ENCODE measurements at places on chromosomes 12 and 14.

GRCh38 chr14:100903672-100904185 lies at the start of gene RTL1:
TSS of gene RTL1 (minus strand) at chr14:100903722. CDS start at chr14:100884788, 18,934 bp downstream.
- no peak for DNase-seq

- DNase-seq, result no peak
These were observed 6.1 kb downstream of the RHOF start for GRCh38 chr12:121787063-121788025.

- DNase-seq, result no peak
These were observed 381.3 kb downstream of the TMTC2 start for GRCh38 chr12:83067981-83068380.

DNA sequence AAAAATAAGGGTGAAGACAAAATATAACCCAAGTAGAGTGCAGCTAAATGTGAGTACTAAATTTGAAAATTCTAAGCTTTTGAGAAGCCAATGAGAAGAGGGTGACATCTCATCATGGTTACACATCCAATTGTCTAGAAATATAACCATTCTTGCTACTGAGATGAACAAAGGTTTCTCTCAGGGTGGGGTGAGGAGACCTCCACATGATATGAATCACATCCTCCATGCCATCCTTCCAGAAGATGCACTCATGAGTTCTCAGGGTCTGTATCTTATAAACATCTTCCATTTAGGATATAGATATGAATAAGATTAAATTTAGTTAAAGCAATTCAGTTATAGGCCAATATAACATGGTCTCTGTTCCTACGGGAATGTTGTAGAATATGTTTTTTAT lies 38.9 kb upstream of the E2F7 start:
- no peak for DNase-seq

DNA sequence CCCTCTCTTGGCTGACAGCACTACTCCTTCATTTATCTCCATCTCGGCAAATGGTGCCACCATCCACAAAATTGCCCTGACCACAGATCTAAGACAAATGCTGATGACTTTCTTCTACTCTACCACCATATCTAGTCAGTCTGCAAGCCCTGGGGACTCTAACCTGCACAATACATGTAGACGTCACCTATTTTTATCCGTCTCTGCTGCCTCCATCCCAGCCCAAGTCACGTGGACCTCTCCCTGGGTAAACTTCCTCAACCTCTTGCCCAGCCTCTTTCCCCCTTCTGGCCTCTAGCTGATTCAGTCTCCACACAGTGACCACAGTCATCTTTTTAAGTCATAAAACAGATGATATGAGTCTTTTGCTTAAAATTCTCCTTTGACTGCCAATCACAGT lies 1203.0 kb downstream of the AACS start:
- no peak for DNase-seq

GRCh38 chr12:56683-57346 lies 9.8 kb upstream of the IQSEC3 start:
- no peak for DNase-seq

DNA sequence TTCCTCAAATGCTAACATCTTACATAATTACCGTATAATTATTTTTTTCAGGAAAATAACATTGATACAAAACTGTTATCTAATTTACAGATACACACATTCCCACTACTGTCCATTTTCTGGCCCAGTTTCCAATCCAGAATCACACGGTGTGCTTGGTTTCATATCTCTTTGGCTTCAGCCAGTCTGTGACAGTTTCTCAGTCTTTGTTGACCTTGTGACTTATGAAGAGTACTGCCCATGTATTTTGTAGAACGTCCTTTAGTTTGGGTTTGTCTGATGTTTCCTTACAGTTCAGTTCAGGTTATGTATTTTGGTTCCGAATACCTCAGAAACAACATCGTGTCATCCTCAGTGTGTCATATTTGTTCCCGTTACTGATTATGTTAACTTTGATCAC lies 16.2 kb downstream of the RXYLT1 start:
- DNase-seq, result no peak

DNA sequence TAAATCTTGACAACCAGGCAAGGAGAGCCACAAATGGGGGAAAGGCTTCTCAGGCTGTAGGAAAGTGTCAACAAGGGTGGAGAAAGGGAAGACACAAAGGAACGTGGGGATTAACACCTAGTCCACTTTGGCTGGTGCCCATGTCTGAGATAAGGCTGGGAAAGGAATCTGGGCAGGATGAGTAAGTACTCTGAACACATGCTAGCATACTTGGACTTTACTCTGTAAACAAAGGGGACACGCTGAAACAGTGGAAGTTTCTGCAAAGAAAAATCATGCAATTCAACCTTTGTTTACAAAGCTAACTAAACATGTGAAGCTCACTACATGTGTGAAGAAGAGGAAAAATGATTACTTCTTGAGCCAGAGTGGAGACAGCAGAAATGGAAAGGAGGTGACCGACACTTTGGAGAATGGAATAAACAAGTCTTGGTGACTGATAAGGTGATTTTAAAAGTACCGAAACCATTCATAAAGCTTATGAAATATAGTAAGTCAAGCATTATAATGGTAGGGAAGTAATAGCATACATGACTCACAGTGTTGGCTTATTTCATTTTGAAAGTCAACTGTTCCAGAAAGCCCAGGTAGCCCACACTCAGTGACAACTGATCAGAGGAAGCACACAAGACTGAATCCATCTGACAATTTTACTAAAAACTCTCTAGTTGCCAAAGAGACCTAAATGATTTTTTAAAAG lies 13.2 kb downstream of the CPNE8 start:
- DNase-seq, result no peak

All from stimulated activated CD4-positive, alpha-beta T cell treated with anti-CD3 and anti-CD28 coated beads, Interleukin-1b, Interleukin-23, amount 100 ng/mL, for 24 hours (primary cell).